IMR-90 (cell line): ENCODE measurements at places on chromosomes 3 and 15.

- DNase-seq, result no peak
Measured at GRCh38 chr3:109125902-109126301, 8.0 kb upstream of the MORC1 start.

GRCh38 chr3:48130321-48130904 is 57.8 kb downstream of the CDC25A start:
- peak; percentile 96 for DNase-seq

DNA sequence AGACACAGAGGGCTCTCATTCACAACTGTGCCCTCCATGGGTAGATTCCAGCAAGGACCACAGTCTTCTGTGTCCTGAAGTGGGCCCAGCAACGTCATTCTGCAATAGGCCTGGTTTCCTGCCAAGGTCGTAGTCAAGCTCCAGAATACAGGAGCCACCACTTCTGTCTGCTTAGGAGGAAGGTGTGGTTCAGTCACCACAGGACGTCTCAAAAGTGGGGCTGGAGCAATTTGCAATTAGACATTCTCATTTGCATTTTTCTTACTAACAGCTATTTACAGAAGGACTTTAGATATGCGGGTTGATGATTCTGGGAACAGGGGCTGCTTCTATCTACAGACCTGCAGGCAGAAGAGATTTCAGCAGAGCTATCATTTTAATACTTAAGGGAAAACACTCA is 58.7 kb upstream of the MYRIP start:
- DNase-seq, result no peak

GRCh38 chr3:64530434-64531049 is 157.3 kb downstream of the ADAMTS9 start:
- DNase-seq, result peak; percentile 50

- no peak for DNase-seq
Measured at GRCh38 chr15:39474657-39475056, 106.2 kb upstream of the THBS1 start.

- DNase-seq, result no peak
Measured at GRCh38 chr15:62732078-62732477, 310.5 kb upstream of the TPM1 start.

- DNase-seq, result no peak
Measured at GRCh38 chr3:184742676-184743135, 30.8 kb upstream of the MAGEF1 start.

GRCh38 chr15:63403254-63403945 is 21.8 kb upstream of the CA12 start:
- no peak for DNase-seq

DNA sequence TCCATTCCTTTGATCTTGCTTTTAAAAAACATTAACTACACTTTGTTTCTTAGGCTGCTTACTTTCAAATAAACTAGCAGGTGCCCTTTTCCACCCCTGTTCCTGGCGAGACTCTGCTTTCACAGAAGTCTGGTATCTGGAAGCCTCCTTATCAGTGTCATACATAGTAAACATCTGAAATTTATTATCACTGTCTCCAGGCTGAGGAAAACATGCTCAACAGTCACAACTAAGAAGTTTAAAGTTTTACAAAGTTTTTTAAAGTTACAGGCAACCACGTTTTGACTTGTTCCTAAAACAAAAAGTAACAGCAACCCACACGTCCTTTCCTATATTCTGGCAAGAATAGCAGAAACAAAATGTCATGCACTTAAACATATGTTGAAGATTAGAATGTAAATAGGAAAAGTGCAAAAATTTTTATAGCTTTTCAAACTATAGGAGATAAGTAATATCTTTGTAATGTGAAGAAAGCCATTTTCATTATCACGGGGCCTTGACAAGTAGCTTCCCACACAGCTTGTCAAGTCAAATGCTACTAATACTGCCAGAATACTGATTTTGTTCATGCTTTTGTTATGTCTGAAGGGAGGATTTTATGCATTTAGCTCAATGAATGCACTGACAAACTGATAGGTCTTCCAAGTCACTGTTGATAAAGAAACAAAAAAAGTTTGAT is 275.2 kb upstream of the KCNMB2 start:
- no peak for DNase-seq

DNA sequence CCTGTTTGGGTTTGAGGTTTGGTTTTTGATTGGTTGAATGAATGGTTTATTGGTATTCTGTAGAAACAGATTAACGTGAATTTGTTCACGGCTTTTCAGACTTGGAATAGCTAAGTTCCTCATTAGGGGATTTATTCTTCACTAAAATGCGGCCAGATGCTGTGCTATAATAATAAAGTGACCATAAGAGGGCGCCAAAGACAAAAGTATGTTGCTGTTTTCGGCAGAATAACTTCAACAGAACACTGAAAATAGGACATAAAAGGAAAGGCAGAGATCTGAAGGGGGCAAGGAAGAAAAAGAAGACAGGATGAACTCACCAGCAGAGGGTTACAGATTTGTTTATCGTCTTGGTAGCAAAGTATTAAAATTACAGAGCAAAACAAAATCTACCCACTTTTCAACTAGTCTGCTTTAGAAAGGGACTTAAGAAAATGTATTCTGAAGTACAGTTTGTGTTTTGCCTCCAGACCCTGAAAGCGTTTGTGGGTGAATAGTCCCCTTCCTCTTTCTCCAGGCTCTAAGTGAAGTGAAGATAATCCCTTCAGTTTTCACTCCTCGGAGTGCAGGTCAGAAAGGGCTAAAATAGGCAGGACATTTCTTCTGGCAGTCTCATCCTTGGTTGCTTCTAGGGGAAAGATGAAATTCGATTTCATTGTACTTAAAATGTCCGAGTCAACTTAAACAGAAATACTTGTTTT is 147.6 kb downstream of the IL20RB start:
- peak; percentile 62 for DNase-seq

DNA sequence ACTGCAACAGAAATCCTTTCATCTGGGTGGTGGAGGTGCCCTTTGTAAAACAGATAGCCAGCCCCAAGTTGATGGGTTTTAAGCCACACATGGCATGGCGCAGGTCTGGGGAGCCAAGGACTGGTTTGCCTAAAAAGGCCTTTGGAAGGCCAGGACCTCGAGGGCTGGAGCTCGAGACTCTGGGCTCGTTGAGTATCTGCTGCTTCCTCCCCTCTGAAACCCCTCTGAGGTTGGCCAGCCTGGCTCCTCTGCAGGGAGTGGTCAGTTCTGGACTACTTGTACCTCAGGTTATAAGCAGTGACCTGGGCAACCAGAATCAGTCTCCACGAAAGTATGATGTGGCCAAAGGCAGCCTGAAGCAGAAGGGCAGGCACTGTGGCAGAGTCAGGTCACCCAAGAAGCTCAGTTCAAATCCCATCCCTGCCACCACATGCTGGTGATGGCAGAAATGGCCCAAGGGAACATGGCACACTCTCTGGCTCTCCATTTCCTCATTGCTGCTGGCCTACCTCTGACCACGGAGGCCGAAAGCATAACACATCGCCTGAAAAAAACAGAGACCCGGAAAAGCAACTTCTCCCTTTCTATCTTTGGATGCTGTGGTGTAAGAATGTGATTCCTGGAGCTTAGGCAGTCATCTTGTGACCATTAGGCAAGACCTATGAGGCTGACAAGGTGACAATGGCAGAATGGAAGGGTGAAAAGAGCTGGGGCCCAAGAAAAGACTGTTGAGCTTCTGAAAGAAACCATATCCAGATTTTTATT is 51.2 kb downstream of the WNT7A start:
- no peak for DNase-seq

DNA sequence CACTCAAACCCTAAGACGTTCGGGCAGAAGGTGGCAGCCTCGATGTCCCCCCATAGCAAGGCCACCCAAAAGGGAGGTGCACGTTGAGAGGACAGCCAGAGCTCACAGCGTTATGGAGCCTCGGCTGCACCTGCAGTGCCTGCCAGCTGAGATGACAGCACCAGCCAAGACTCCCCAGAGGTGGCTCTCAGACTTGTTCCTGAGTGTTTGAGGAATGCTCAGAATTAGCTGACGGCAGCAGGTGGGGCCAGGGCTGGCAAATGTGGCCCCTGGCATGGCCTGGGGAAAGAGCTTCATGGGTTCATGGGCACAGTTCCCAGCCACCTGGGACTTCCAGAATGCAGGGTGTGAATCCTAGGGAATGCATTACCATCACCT is 177.8 kb downstream of the KLF13 start:
- DNase-seq, result no peak
